Hematopoietic multipotent progenitor cell treated with erythropoietin and hydrocortisone succinate and interleukin-3 and kit ligand, for 15 days (in vitro differentiated cells): ENCODE measurements at places on chromosomes 1 and 21.

DNA sequence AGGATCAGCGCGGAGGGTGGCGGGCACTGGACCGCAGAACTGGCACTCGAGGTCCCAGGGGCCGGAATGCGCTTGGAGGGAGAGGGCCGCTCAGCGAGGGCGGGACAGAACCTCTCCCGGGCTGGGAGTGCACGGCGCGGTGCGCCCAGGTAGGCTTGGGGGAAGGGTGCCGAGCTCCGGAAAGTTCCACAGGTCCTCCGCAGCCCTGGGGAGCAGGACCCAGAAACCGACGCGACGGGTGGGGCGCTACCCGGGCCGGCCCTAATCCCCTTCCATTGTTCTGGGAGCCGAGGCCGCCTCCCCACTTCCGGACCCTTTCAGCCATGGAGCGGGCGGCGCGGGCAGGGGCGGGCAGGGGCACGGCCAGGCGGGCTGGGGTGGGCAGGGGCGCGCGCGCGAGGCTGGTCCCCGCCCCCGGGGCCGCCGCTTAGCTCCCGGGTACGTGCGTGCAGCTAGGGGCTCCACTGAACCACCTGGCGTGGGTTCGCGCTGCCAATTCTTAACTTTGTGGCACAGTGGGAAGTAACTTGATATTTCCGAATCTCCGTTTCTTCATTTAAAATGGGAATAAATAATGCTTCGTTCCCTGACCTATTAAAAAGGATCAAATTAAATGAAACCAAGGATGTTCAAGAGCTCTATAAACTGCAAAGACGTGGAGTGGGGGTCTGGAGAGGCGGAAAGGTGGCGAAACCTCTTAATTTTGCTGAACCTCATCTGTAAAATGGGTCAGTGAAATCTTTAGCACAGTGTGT lies 20.7 kb downstream of the LGR6 start:
- DNase-seq, result no peak

DNA sequence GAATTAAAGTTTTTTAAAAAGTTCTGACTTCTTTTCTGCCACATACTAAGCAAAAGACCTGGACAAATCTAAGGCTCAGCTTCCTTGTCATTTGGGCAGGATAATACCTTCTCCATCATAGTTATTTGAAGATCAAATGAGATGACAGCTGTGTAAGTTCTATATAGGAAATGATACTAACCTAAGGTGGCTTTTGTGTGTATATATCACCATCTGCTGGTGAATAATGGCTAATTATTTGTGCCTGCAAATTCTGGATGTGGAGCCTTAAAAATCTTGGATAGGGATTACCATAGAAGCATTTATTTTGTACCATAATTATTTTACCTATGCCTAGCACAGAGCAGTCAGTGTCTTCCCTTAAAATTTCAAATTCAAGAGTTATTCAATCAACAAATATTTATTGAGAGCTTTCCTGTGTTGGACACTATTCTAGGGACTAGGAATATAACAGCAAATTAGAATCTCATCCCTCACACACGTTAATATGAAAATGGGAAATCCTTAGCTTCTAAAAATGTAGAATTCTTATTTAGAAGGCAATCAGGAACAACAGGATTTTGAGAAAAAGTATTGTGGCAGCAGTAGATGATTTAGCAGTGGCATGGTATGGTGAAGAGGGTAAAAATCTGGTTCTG lies 89.8 kb downstream of the TMEM200B start:
- peak; percentile 72 for DNase-seq

DNA sequence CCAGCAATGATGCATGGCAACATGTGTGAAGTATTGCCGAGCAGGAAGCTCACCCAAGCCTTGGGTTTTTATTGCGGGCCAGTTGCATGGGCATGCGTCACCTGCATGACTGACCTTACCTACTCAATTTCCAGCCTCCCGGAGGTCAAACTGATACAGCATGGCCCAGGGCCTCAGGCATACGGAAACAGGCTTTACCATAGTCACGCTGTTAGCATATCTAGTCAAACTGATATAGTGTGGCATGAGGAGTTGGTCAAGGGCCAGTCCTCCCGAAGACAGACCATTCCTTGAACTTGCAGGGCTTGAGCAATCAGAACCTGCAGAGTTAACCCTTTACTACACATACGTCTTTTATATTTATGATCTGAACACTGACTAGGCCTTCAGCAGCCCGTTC lies 6.4 kb upstream of the DUSP12 start:
- no peak for DNase-seq

- no peak for DNase-seq
These were observed 46.7 kb upstream of the LBR start for GRCh38 chr1:225474439-225474985.

DNA sequence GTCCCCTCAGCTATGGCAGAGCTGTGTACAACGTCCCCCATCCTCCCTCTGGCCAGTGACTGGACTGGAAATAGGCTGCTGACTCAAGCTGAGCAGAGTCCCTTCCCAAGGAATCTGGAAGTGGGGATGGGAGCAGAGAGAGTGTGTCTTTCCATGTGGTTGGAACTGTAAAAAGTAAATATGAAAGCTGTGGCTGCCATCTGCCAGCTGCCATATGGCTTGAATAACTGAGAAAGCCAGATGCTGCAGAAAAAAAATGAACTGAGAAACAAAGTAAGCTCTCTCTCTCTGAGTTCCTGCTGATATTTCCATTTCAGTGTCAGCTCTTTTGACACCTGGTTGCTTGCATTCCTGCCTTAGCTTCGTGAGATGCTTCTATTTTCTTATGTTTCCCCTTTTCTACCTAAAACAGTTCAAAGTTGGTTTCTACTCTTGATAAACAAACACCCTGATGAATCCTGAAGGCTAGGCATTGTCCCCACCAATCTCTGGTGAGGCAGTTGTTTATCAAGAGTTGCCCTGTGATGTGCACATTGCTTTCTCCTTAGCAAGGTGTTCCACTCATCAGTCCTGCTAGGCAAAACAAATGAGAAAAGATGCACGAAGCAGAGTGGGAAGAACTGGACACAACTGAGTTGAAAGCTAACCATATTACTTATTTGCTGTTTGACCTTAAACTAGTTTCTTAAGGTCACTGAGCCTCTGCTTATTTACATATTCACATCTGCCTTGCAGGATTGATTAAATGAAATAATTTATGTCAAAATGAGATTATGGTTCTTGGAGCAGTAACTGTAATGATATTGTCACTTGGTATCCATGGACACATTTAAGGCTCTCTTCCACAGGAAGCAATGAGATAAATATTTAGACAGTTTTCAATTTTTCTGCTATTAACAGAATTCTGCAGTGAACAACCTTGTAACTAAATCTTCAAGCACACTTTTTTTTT lies 16.6 kb upstream of the DR1 start:
- no peak for DNase-seq

DNA sequence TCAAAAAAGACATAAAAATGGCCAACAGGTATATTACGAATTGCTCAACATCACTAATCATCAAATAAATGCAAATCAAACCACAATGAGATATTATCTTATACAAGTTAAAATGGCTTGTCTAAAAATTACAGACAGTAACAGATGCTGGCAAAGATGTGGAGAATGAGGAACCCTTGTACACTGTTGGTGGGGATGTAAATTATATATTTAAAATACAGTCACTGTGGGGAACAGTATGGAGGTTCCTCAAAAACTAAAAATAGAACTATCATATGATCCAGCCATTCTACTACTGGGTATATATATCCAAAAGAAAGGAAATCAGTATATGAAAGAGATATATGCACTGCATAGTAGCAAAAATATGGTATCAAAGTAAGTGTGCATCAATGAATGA lies 1037.2 kb upstream of the B3GALT2 start:
- no peak for DNase-seq

GRCh38 chr1:212386029-212386428 lies 28.7 kb downstream of the PACC1 start:
- DNase-seq, result no peak

GRCh38 chr1:6776895-6777294 lies 8.4 kb upstream of the CAMTA1 start:
- no peak for DNase-seq

DNA sequence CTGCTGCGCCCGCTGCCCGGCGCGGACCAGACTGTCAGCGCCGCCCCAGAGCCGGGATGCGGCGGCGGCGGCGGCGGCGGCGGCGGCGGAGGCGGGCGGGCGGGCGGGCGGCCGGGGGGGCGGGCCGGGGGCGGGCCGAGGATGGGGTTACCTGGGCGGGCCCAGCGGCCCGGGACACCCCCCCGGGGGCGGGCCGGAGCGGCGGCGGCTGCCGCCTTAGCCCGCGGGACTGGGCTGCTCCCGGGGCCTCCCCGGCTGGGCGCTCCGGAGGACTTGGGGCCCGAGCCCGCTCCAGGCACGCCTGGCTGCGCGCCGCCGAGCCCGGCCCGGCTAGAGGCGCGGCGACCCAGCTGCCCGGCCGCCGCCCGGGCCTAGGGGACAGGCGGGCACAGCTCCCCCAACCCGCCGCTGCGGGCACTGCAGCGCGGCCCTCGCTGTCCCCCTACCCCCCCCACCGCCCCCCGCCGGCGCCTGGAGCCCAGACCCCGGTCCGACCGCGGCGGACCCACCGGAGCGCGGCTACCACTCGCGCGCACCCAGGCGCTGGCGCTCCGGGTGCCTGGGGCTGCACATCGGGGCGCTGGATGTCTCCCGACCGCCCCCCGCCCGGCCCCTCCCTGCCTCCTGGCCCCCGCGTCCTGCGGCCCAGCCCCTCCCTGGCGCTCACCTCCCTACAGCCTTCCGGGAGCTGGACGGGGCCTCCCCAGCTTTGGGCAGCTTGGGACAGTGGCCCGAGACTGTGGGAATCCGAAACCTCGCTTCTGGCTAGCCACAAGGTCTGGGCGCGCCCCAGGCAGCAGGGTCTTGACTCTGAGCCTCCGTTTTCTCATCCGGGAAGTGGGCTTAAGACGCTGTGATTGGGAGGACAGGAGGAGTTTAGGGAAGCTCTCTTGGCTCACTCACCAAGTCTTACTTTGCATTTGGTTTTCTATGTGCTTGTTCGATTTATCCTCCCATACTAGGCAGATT lies at the start of gene WNT4:
TSS of gene WNT4 (minus strand) at position 33 of the 969 bp plus-strand sequence. CDS start 175 bp downstream, outside the sequence.
- DNase-seq, result no peak

GRCh38 chr1:232328486-232329102 lies 301.3 kb downstream of the SIPA1L2 start:
- DNase-seq, result no peak

DNA sequence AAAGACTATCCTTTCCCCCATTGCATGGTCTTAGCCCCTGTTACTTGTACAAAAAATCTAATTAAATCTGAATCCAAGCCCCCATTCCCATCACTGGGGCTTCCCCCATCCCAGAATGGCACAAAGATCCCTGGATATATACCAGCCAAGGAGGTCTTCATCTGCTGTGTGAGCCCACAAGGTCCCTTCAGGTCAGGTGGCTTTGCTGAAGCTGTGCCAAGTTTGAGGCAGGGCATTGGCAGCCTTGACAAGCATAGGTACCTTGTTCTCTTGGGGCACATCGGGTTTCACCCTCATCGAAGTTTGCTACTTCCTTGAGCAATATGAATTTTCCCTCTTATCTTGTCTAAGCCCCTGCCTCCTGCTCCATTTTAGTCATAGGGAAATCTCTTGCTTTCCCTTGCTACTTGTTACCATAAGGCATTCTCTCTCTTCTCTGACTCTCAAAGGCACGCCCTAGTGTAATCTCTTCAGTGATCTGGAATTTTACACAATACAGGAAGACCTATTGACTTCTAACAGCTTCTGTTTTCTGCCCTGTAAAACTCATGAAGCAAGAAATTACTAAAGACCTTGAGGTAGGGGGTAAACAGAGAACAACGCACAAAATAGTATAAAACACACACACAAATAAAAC lies 71.4 kb upstream of the COG2 start:
- no peak for DNase-seq
